ENCODE measurements at places on chromosomes 3 and 15.

DNA sequence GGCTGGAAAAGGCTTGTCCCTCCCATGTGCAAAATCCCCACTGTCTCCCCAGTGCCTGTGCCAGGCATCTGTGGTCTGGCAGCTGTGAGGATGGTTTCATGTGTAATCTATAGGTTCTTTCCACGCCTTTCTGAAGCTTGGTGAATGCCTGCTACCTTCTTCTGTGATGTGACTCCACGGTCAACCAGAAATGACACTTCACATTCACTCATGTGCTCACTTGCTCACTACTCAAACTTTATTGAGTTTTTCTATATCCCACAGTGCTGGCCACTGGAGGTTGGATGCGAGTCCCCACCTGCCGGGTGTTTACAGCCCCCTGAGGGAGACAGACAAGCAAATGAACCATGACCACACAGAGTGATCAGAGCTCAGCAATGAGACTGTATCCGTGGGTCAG lies 27.9 kb upstream of the TLE3 start:
- DNase-seq = no peak

DNA sequence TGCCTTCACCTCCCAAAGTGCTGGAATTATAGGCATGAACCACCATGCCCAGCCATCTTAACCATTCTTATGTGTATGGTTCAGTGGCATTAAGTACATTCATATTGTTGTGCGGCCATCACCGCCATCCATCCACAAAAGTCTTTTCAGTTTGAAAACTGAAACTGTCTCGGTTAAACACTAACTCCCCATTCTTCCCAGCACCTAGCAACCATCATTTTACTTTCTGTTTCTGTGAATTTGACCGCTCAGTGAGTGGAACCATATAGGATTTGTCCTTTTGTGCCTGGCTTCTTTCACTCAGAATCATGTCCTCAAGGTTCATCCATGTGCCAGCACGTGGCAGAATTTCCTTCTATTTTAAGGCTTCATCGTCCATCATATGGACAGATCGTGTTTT lies 5.8 kb downstream of the MCM2 start:
- no peak for DNase-seq

- no peak for DNase-seq
These were observed 631.5 kb downstream of the PYDC2 start for GRCh38 chr3:192092388-192093005.

GRCh38 chr15:80991421-80991820 lies 1.8 kb upstream of the MESD start:
- DNase-seq = no peak

- peak; percentile 60 for DNase-seq
These were observed 399.1 kb upstream of the TBL1XR1 start for GRCh38 chr3:177596248-177596815.

DNA sequence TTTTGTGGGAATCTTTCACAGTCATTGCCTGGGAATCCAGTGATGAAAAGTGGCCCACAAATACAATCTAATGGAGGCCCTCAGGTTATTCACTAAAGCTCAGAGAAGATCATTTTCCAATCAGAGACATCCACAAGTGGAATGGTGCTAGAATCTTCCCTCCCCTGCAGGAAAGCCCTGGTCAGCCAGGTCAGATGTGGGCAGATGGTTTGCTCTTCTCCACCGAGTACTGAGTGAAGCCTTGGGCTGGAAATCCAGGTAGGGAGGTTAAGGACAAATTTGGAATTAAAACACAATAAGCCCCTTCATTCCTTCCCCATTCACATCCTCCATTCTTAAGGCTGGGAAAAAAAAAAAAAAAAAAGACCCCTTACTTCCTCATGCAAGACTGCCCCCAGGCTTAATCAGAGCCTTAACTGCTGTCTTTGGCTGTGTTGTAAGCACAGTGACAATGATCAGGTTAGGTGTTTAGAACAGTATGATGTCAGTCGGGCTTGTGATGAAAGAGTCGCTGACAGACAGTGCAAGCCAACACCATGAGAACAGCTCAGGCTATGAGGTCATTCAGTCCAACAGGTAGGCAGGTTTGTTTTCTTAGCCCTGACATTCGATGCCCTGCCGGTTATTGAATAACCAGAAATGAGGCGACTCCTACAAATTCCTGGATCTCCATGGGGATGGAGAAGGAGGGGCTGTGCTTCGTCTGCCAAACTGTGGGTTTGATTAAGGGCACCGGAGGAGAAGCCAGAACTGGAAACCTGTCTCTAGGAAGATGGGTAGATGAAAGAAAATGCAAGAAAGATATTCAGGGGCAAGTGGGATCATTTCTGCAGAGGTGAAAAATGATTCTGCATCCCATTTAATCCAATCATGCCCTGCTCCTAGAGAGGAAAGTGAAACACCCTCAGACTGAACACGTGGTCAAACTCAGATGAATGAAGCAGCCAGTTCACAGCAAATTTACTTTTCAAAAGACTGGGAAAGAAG lies 23.5 kb upstream of the HES1 start:
- DNase-seq = peak; percentile 24

- peak; percentile 7 for DNase-seq
These were observed 205.8 kb downstream of the TJP1 start for GRCh38 chr15:29616512-29616911.

DNA sequence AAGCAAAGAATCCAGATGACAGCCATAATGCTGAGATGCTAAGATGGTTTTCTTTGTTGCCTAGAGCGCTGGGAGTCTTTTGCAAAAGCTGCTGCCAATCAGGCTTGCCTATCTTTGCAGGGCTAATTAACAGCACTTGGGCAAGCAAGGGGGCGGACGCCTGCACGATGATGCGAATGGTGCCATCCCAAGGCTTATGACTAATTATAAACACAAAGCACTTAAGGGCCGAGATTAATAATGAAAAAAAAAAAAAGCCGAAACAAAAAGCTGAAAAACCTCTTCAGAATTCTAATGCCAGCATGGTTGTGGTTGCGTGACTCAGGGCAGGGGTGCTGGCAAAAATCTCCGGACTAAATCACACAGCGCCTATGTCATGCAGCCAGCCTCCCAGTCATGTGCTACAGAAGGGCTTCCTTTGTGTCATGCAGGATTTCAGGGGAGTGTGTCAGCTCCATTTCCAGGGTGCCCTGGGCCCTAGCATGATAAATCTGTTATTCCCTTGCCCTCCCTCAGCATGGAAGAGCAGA lies 185.0 kb upstream of the ANKRD28 start:
- DNase-seq = no peak

- DNase-seq = peak; percentile 78
These were observed 31.5 kb upstream of the AP4E1 start for GRCh38 chr15:50876989-50877360.

GRCh38 chr15:36944442-36944841 lies 155.9 kb downstream of the MEIS2 start:
- no peak for DNase-seq

- no peak for DNase-seq
These were observed 139.6 kb downstream of the CMSS1 start for GRCh38 chr3:99957151-99957796.

GRCh38 chr15:56293495-56294292 lies 50.0 kb upstream of the RFX7 start:
- DNase-seq = no peak

DNA sequence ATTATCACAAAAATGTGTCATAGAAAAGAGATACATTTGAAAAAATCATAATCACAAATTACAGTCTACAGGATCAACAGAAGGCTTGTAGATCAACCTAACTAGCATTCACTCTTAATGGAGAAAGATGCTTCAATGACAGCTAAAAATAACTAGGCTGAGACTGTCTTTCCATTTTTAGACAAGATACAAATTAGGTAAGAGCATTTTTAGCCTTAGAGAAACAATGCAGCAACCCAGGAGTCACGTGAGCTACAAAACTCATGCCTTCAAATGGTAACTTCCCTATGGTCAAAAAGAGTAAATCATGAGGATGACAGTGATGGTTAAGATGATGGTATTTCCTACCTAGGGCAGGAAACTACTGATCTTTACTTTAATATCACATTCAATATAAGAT lies 415.4 kb downstream of the MAGI1 start:
- no peak for DNase-seq

- no peak for DNase-seq
These were observed 3.0 kb upstream of the BFSP2 start for GRCh38 chr3:133396906-133397305.

GRCh38 chr15:75230016-75230343 lies 28.2 kb upstream of the GOLGA6C start:
- no peak for DNase-seq

DNA sequence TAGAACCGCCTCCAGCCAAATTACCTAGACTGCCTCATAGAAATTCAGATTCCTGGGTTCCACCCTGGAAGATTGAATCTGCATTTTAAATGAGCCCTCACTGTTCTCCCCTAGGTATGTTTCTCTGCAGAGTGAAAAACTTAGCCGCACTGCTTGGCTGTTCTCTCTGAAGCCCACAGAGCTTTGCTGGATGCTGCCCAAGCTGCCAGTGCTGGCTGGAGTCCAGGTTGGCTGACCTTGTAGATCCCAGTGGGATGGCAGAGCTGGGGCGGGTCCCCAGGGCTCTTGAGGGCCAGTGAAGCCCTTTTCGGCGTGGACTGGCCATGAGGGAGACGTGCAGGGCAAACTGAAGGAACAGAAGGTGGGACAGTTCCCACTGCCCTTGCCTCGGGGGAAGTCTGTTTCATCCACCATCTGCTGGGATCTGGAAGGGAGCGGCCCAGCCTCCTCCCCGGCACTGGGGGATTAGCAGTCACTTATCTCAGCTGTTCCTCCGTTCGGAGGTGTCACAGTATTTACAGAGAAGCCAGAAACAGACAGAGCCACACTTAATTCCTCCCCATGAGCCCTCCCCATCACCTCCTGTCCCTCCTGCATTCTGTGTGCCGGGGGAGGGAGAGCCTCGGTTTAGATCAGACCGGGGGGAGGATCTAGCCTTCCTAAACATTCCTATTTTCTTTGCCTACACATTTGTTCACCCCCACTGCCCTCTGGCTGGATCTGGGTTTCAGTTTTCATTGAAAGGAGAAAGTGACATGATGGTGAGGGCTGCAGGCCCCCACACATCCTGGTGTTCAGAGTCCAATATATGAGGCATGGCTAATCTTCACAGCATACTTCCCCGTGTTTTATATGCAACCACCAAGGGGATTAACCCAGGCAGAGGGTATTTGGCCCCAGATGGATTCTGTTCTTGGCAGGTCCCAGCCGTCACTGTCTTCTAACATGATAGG lies 4.1 kb upstream of the ACTC1 start:
- DNase-seq = no peak

DNA sequence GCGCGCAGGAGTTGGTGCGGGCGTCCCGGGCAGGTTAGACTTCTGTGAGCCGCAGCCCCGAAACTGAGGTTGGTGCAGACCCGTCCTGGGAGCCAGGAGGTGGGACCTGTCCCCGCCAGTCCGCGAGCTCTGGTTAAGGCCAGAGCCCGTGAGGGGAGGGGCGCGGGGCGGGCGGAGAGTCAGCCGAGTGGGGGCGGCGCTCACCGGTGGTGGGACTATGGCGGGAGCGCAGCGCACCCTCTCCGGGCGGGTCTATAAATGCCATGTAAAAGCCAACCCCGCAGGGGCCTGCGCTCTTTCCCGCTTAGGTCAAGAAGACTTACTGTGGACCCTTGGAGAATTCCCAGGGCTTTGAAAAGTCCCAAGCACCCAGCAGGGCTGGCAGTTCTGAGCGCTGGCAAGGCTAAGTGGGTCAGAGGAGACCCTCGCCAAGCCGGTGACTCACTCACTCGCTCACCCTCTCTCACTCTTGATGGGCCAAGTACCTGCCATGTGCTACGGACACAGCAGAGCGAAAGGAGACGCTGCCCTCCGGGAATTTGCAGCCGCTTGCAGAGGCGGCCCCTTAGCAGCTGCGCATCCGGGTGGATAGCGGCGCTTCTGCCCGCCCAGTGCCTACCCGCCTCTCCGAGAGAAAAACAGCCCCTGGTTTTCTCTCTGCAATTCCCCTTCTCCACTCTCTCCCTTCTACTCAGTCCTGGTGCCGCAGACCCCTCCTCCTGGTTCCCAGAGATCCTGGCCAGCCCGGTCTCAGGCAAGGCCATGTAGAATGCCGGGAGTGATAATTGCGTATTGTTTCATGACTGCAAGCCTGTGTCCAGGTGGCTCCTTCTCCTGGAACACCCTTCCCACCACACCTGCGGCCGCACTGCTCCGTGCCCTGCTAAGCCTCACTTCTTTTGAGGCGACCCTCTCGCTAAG lies at the start of gene ALDH1L1:
ALDH1L1 (minus strand) TSS at position 110 of the 921 bp plus-strand sequence. CDS start 19,607 bp downstream, outside the sequence.
- DNase-seq = no peak

DNA sequence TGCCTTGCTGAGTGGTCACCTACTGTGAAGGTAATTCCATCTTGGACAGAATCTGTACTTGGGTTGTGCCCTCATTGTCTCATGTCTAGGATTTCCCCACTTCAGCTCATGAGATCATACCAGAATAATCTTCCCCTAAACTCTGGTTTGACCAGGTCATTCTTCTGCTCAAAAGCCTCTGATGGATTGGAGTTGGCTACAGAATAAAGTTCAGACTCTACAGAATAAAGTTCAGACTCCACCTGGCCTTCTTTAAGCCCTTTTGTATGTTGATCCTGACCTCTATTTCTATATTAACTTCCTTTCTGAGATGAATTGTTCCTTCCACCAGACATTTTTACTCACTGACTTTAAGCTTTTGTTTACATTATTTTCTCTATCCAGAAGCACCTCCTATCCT lies 6.4 kb upstream of the GLCE start:
- no peak for DNase-seq

- peak; percentile 9 for DNase-seq
These were observed 48.5 kb upstream of the CHST2 start for GRCh38 chr3:143070977-143071551.

GRCh38 chr15:48702569-48703236 lies 57.2 kb upstream of the FBN1 start:
- no peak for DNase-seq

DNA sequence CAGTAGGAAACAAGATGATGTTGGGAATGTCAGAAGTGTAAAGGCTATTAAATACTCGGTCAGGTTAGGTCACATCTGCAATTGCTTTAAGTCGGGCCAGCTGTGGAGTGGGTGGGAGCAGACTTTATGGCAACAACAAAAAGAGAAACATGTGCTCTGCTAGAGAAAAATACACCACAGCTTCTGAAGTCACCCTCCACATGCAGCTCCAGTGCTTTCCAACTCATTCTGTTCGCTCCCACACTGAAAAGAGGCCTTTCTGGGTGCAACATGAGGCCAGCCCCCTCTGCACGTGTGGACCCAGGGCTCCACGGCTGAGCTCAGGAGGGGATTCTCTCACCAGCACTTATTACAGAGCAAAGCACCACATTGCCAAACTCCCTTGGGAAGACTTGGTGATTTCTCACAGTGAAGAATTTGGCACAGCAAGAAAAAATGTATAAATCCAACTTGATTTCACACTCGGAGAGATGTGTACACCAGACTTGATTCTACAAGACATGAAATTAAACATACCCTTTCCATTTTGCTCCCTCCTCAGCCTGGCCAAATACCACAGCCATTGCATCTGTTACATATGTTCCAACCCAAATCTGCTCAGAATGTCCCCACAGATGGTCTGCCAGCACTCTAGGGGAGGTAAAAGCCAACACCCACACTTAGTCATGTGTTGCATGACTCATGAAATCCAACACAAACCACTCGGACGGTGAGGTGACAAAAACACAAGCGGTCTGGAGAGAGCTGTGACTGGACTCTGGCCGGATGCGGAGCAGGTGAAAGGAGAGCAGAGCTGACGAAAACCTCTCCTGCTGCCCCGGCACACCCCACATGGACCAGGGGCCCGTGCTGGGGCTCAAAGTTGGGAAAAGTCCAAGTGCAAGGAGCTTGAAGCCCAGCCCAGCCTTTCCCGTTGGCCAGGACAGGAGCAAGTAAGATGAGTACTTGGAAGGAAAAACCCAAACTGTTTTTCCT lies 74.6 kb downstream of the ITGB5 start:
- peak; percentile 55 for DNase-seq

All from dermis microvascular lymphatic vessel endothelial cell (primary cell).